ENCODE measurements at places on chromosomes 1 and 21.

DNA sequence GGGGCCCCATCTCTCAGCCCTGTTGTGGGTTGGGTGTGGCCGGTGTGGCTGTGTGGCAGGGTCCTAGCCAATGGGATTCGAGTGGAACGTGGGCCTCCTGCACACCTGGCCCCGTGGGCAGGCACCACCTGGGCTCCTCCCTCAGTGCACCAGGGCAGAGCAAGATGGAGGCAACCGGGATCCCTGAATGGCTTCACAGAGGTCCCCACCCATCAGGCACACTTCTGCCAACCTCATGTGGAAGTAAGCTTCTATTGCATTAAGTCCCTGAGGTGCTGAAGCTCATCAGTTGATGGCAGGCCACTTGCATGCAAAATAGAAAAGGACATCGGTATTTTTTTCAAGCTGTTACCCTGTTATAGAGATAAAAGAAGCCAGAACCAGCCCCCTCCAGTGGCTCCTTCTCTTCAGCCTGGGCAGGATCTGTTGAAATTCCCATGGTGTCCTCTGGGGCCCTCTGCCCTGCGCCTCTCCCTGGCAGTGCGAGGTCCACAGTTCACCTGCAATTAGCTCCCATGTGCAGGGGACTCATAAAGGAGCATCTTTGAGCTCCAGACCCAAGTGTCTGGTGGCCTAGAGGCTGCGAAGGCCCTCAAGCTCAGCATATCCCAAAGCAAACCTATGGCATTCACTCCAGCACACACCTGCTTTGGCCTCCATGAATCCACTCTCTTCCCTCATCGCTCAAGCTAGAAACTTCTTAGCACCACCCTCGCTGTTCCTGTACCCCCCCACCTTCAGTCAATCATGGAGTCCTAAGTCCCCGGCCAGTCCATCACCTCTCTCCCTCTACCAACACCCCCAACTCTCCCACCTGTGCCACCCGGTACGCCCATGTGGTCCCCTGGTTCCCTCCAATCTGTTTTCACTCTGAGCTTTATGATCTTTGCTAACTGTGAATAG lies 2.1 kb upstream of the SLC45A1 start:
- peaks cover 34% of the 10 kb centered on the region for H3K27me3 ChIP-seq
- H3K36me3 ChIP-seq, result peaks cover 7% of the 10 kb centered on the region
- peaks cover 43% of the 10 kb centered on the region for H3K4me1 ChIP-seq
- no peak overlapping the region for H3K27ac ChIP-seq
- H3K4me3 ChIP-seq, result no peak overlapping the region

GRCh38 chr1:30029677-30030076 lies 693.7 kb downstream of the MATN1 start:
- no peak for DNase-seq
- no peaks in the 10 kb centered on the region for H3K27me3 ChIP-seq
- H3K4me3 ChIP-seq, result no peak overlapping the region
- no peak overlapping the region for H3K27ac ChIP-seq
- peaks cover 9% of the 10 kb centered on the region for H3K36me3 ChIP-seq

- H3K36me3 ChIP-seq, result peaks cover 3% of the 10 kb centered on the region
- H3K4me1 ChIP-seq, result no peaks in the 10 kb centered on the region
- H3K4me3 ChIP-seq, result no peak overlapping the region
- DNase-seq, result no peak
These were observed 10.5 kb downstream of the LDLRAP1 start for GRCh38 chr1:25553749-25554429.

- H3K27ac ChIP-seq, result no peak overlapping the region
- peaks cover 7% of the 10 kb centered on the region for H3K36me3 ChIP-seq
- DNase-seq, result no peak
- no peaks in the 10 kb centered on the region for H3K4me1 ChIP-seq
- H3K27me3 ChIP-seq, result no peaks in the 10 kb centered on the region
These were observed 29.5 kb downstream of the PIK3R3 start for GRCh38 chr1:46102769-46103476.

DNA sequence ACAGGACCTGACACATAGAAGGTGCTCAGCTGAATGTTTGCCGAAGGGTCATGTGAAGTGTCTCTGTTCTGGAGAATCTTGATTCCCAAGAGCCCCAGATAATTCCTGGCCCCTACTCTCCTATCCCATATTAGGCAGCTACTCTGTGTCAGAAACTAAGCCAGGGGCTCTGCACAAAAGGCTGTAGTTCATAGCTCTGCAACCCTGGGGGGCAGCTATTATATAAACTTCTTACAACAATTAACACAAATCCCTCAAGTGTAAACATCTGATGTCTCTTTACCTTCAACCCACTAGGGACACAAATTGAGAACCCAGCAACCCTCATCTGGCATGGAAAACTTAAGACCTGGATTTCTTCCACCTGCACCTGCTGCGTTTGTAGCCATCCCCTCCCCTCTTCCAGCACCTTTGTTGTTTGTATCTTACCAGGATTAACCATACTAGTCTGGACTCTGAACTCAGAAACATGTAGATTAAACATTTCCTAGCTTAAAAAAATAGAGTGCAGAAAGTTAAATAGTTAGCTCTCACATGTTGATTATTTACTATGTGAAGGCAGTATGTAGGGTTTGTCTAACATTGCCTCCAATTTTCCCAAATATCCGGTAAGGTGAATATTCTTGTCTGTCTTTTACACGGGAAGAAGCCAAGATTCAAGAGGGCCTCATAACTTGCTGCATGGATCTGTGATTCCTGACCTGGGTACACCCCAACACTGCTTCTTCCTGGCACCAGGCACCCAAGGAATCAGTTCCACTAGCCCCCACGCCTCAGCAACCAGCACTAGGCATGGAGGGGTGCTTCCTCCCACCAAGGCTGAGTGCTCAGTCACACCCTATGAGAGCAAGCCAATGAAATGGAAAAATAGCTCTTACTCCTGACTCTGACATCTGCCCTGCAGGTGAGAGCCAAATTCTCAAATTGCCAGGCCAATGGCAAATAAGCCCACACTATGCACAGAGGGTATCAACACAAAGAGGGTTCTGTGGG lies 220.7 kb upstream of the HOOK1 start:
- no peak overlapping the region for H3K4me3 ChIP-seq
- no peak overlapping the region for H3K27ac ChIP-seq
- DNase-seq, result no peak
- no peaks in the 10 kb centered on the region for H3K36me3 ChIP-seq
- H3K4me1 ChIP-seq, result 0 out of 2 replicates have a peak, but pooled peaks cover 2% of the 10 kb centered on the region

- H3K4me3 ChIP-seq, result no peak overlapping the region
- H3K36me3 ChIP-seq, result no peaks in the 10 kb centered on the region
- no peak overlapping the region for H3K27ac ChIP-seq
- peaks cover 43% of the 10 kb centered on the region for H3K27me3 ChIP-seq
- peaks cover 22% of the 10 kb centered on the region for H3K4me1 ChIP-seq
These were observed 38.2 kb upstream of the PLA2G2C start for GRCh38 chr1:20224546-20224945.

DNA sequence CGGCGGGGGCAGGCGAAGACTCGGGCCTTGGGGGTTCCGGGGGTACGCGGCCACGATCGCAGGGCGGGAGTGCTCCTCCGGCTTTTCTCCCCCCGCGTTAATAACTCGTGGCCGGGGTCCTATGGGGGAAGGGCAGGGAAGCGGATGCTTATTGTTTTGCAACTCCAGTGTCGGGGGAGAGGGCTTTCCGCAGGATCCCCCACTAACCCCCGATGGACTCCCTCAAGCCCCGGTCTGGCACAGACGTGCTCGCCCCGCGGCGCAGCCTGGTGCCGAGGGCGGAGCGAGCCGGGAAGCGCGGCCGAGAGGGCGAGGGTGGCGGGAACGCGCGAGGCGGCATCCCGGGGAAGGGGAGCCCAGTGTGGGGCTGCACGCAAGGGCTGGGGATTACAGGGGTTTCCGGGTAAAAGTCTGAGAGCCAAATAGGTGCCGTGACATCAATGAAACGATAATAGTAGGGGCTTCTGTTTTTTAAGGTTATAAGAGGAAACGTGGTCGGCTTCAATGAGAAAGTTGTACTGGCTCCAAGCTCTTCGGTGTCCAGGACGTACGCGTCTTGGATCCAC lies 772 bp downstream of the UCK2 start:
- DNase-seq, result peak; percentile 40
- peaks cover 40% of the 10 kb centered on the region for H3K4me1 ChIP-seq
- H3K27me3 ChIP-seq, result no peaks in the 10 kb centered on the region
- peak overlapping the region; percentile 88 for H3K4me3 ChIP-seq

DNA sequence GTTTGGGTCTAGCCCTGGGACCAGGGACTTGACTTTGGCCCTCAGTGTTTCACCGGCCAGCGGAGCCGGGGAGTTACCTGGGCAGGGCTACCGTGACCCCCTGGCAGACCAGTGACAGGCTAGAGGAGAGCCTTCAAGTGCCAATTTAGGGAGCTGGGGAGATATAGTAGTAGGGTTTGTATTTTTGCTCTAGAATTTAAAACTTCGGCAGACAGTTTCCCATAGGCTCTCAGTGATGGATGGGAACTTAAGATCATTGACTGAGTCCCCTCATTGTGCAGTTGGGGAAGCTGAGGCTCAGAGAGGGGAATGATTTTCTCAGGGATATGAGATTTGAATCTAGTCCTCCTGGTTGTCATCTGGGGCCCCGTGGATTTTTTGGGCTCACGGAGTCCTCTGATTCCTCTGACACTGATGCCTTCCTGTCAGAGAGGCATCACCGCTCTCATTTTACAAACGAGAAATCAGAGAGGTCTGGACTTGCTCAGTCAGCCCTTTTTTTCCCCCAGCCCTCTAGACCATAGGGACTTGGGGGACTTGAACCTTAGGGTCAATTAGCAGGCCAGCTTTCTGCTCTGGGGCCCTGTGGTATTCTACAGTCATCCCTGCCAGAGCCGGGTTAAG lies 58.3 kb upstream of the ACOT11 start:
- H3K4me3 ChIP-seq, result peak overlapping the region; percentile 81
- H3K4me1 ChIP-seq, result peaks cover 29% of the 10 kb centered on the region
- no peak overlapping the region for H3K27ac ChIP-seq
- peaks cover 13% of the 10 kb centered on the region for H3K27me3 ChIP-seq
- no peaks in the 10 kb centered on the region for H3K36me3 ChIP-seq

DNA sequence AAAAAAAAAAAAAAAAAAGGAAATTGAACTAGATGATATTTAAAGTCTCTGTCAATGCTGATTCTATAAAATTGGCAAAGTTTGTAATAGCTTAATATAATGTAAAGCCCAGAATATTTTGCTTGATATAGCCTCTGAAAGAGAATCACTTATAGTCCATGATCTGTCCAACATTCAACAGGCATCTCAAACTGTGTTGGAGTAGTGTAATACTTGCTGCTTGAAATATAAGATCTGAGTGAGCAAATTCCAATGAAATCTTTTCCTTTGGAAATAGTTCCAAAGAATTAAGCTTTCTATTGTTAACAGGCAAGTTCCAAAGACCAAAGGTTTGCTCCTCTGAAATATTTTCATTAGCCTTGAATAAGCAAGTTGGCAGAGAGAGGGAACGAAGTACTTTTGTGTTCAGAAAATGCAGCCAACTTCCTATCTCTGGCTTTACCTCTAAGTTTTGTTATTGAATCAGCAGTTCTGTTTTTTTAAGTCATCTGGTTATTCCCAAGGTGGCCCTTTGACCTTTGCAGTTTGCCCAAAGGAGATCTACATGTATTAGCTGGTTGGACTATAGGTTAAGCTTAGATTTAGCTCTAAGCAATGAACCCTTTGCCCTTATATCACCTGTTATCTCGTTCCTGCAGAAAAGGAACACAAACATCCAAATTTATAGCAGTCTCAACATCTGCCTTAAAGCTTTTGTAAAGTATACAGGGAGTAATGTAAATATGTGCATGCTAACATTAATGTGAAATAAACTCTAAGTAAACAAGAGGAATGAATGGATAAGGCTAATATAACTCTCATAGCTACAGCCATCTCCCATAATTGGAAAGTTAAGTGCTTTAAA lies 24.4 kb upstream of the CEP350 start:
- no peak overlapping the region for H3K4me3 ChIP-seq
- DNase-seq, result no peak
- no peaks in the 10 kb centered on the region for H3K27me3 ChIP-seq
- no peak overlapping the region for H3K27ac ChIP-seq
- no peaks in the 10 kb centered on the region for H3K4me1 ChIP-seq

GRCh38 chr1:88608139-88608943 lies 75.7 kb upstream of the PKN2 start:
- H3K4me1 ChIP-seq, result peaks cover 21% of the 10 kb centered on the region
- DNase-seq, result no peak
- H3K4me3 ChIP-seq, result no peak overlapping the region
- H3K27me3 ChIP-seq, result no peaks in the 10 kb centered on the region
- no peaks in the 10 kb centered on the region for H3K36me3 ChIP-seq

- H3K36me3 ChIP-seq, result no peaks in the 10 kb centered on the region
- H3K4me1 ChIP-seq, result peaks cover 45% of the 10 kb centered on the region
- peak; percentile 70 for DNase-seq
- H3K4me3 ChIP-seq, result peak overlapping the region; percentile 82
- H3K27ac ChIP-seq, result peak overlapping the region; percentile 41
These were observed 1.4 kb downstream of the LHX4 start for GRCh38 chr1:180231506-180231921.

DNA sequence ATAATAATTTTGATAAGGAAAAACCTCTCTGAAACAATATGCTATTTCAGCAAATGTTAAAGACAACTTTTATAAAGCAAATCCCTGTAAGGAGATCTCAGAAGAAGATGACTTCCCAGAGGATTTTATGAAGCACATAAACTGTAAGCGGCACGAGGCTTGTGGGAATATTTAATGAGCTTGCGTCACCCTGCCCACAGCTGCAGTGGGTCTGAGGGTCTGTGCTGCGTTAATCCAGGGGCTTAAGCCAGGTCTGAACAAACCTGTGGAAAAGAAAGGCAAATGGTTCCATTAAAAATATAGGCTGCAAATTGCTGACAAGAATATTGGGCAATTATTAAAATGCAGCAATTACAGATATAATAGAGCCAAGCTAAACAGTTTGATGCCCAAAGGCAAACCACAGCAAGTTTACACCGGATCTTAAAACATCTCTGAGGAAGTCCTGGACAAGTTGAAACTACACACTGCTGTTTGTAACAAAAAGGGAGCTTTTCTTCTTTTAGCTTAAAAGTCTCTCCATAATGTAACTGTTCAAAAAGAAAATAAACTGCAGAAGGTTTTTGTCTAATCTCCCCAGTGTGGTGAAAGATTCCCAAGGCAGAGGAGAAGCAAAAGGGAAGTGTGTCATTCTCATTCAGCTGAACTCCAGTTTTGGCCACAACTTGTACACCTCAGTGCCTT lies 21.8 kb downstream of the TGFBR3 start:
- no peaks in the 10 kb centered on the region for H3K4me1 ChIP-seq
- no peaks in the 10 kb centered on the region for H3K27me3 ChIP-seq
- H3K4me3 ChIP-seq, result no peak overlapping the region

All from WTC11 (cell line).